ENCODE measurements at places on chromosomes 6 and 20.

- no peak for DNase-seq
These were observed 34.6 kb downstream of the STX7 start for GRCh38 chr6:132478266-132478665.

GRCh38 chr6:30211899-30212298 is 1.3 kb downstream of the TRIM26 start:
- DNase-seq = no peak

- DNase-seq = peak; percentile 18
These were observed 58.0 kb downstream of the MYH7B start for GRCh38 chr20:35013421-35014411.

DNA sequence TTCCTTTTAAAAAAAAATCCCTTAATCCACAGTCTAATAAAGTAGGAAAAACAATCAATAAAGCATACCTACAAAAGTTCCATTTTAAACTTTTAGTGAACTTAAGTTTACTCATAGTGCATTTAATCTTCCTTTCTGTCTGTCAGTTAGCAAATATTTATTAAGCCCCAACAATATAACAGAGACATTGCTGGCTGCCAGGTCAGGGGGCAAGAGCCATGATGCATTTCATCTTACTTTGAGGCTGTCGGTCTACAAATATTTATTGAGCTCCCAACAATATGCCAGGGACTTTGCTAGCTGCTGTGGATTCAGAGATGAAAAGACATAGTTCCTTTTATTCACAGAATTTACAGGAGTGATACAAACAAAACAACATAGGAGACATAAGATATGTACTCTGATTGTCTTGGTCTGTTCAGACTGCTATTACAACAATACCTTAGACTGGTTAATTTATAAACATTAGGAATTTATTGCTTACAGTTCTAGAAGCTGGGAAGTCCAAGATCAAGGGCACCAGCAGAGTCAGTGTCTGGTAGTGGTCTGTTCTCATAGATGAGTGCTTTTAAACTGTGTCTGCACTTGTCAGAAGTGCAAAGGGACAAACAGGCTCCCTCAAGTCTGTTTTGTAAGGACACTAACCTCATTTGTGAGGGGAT is 118.6 kb downstream of the PLCB1 start:
- DNase-seq = no peak

DNA sequence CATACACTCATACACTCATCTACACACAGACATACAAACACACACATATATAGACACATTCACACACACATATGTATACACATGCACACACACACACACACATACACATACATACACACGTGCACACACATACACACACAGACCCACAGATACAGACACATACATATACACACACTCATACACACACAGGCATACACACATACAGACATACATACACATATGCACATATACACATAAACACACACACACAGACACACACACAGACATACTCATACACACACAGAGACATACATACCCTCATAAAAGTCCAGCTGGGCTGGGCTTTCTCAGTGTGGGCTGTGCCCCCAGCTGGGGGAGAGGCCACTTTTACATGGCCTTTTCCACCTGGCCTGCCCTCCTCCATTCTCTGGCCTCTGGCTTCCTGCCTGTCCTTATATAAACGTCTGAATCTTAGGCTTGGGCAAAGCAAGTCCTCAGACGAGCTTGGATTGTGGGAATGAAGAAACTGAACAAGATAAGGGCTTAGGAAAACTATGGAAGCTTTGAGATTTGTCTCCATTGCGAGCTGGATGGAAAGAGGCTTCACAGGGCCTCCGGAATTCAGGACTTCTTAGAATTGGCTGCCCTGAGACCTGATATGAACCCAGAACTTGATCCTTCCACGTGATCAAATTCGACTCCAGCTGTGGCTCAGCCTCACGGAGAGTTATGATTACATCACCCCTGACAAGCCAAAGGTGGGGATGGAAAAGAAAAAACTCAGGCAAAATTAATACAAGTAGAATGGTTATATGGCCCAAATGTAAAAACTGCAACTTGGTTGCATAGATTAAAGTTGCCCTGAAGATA is 22.5 kb upstream of the CST3 start:
- DNase-seq = peak; percentile 87

DNA sequence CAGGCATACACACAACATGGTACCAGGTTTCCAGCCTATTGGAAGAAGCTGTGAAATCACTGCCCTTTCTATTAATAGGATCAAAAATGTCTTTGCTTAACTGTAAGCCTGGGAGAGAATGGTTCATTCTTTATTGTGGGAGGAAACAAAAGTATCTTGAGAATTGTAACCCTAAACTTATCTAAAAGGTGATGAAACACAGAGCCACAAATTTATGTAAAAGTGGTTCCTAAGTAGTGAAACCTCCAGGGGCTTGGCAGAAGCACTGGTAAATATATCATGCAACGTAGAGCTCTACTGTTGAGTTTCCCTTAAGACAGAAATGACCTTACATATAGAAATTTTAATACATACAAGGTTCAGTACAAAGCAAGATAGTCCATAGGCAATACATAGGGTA is 17.2 kb upstream of the NOX3 start:
- peak; percentile 83 for DNase-seq

- DNase-seq = peak; percentile 91
These were observed 3.0 kb downstream of the CASS4 start for GRCh38 chr20:56414842-56415765.

- no peak for DNase-seq
These were observed 10.2 kb downstream of the RNASET2 start for GRCh38 chr6:166946125-166946524.

DNA sequence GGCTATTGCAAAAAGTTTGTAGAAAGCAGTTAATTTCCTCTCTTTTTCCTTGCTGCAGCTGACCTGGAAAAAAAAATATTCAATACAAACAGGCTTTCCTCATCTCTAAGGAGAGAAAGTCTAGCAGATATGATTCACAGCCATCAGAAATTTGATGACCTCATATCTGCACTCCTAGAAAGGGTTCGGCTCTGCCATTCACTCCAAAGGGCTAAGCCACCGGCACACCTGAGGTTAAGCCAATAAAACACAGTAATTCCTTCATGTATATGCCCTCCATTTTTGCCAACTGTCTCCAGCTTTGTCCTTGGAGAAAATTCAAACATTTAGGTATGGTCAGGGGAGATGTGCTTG is 18.7 kb upstream of the LY86 start:
- DNase-seq = no peak

DNA sequence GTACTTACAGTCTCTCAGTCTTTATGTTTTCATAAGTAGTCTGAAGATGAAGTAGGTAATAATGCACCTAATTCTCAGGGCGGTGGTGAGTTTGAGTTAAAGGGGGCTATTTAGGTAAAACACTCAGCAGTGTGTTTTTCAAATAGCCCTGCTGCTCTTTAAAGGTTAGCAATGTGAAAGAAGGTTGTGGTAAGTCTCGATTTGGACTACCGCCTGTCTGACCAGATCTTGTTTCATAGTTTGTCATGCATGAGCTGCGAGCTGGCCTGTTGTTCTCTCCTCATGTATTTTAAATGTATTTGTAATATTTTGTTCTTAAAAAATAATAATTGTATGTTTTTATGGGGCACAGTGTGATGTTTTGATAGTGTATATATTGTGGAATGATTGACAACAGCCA is 340.2 kb downstream of the DHX35 start:
- no peak for DNase-seq

- DNase-seq = no peak
These were observed 44.4 kb downstream of the MDFI start for GRCh38 chr6:41682497-41683272.

DNA sequence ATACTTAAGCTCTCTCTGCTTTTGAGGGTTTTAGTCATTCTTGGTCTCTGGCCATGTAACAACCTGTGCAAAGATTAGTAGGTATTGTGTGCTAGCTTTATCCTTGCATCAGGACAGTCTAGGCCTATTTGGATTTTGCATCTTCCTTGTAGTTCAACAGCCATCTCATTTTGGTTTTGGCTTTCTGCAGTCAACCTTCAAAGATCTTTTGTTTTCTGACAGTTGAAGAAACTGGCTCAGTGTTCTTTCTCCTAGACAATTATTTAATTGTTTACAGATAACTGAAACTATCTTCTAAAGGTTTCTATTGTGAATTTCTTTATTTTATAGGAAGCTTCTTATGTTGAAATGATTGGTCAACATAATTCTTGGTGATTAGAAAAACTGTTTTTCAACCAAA is 307.5 kb downstream of the CDKAL1 start:
- no peak for DNase-seq

- no peak for DNase-seq
These were observed 120.9 kb downstream of the ANKRD60 start for GRCh38 chr20:58107533-58107932.

- DNase-seq = no peak
These were observed 4.6 kb downstream of the KCNK15 start for GRCh38 chr20:44750081-44750805.

DNA sequence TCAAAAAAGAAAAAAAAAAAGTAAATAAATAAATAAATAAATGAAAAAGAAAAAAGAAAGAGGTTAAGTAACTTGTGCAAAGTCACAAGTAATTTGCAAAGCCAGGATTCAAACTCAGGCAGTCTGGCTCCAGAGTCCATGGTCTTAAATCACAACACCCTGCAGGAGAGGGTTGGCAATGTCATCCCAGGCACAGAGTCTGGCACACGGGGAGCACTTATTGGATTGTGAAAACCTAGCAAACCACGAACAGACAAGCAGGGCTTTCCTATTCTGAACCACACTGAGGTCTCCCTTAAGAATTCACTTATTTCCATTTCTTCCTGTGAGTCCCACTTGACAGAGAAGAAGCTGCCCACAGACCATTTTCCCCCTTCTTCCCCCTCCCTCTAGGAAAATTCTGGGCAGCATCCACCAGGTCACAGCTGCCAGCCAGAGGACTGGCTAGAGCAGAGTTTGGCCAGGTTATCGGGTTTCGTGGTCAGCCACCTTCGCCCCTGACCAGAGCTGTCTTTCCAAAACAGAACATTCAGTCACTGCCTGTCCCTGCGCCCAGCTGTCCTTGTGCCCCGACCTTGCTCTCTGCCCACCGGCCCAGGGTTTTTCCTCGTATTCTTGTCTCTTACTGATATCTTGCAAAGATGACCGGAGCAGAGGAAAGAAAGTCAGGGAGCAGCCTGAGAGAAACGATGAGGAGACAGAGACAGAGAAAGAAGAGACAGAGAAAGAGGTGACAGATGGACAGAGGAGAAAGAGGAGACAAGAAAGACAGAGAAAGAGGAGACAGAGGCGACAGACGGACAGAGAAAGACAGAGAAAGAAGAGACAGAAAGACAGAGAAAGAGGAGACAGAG is 106.4 kb upstream of the PTPN1 start:
- no peak for DNase-seq

GRCh38 chr6:30533460-30534294 is 22.6 kb downstream of the GNL1 start:
- DNase-seq = no peak

GRCh38 chr6:122153557-122153956 is 245.9 kb upstream of the HSF2 start:
- no peak for DNase-seq

GRCh38 chr6:129309154-129309553 is 400.8 kb downstream of the ARHGAP18 start:
- no peak for DNase-seq

- peak; percentile 66 for DNase-seq
These were observed 38.3 kb upstream of the SLC32A1 start for GRCh38 chr20:38685853-38686473.

GRCh38 chr6:158596861-158597260 is 37.0 kb downstream of the TMEM181 start:
- DNase-seq = no peak

DNA sequence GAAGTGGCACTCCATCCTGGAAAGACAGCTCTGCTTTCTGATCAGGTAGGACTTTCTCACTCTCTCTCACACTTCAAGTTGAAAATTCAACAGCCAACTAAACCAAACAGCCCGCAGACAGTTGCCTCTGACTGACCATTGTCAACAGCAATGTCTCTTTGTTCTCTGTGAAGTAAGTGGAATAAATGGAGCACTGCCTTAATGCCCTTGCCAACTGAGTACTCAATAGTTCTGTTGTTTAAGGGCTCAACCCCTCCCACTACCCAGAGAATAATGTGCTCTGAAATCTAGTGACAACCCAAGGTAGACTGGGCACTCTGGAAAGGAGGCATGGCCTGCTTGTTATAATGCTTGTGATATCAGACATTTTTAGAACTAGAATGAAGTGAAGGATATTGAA is 16.8 kb upstream of the BCLAF1 start:
- DNase-seq = no peak

DNA sequence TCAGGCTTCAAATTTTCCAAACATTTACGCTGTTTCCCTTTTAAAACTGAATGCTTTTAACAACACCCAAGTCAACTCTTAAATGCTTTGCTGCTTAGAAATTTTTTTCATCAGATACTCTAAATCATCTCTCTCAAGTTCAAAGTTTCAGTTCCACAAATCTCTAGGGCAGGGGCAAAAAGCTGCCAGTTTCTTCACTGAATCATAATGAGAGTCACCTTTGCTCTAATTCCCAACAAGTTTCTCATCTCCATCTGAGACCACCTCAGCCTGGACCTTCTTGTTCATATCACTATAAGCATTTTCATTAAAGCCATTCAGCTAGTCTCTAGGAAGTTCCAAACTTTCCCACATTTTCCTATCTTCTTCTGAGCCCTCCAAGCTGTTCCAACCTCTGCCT is 69.1 kb downstream of the RNF217 start:
- no peak for DNase-seq

DNA sequence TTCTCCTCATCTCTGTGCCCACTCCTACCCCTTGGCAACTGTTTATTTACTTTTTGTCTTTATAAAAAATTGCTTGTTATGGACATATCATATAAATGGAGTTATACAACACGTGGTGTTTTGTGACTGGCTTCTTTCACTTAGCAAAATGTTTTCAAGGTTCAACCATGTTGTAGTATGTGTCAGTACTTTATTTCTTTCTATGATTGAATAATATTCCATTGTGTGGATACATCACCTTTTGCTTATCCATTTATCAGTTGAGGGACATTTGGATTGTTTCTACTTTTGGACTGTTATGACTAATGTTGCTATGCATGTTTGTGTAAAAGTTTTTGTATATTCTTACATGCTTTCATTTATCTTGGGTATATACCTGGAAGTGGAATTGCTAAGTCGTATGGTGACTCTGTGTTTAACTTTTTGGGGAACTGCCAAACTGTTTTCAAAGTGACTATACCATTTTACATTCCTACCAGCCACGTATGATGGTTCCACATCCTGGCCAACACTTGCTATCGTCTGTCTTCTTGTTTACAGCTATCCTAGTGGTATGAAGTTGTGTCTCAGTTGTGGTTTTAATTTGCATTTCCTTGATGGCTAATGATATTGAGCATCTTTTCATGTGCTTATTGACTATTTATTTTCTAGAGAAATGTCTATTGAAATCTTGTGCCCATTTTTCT is 84.4 kb downstream of the SLX4IP start:
- DNase-seq = peak; percentile 60

DNA sequence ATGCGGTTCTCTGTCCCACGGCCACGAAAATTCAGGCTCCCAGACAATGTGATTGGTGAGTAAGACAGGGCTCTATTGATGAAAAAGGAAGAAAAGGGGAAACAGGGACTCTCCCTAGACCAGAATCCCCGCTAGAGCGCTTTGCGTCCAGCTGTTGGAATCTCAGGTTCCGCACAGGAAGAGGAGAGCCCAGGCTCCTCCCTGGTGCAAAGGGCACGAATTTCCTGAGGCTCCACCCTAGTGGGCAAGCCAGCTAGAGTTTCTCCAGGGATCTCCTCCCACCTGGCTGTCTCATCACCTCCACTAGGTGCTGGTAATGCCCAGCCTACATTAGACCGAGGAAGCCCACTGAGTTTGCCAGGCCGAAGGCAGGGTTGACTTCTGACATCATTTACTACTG is 135.9 kb upstream of the SOX4 start:
- DNase-seq = no peak

Measured in choroid plexus epithelial cell (primary cell).